ENCODE measurements at places on chromosomes 11 and 22.

GRCh38 chr11:123452794-123453193 is 22.7 kb downstream of the GRAMD1B start:
- DNase-seq = no peak

DNA sequence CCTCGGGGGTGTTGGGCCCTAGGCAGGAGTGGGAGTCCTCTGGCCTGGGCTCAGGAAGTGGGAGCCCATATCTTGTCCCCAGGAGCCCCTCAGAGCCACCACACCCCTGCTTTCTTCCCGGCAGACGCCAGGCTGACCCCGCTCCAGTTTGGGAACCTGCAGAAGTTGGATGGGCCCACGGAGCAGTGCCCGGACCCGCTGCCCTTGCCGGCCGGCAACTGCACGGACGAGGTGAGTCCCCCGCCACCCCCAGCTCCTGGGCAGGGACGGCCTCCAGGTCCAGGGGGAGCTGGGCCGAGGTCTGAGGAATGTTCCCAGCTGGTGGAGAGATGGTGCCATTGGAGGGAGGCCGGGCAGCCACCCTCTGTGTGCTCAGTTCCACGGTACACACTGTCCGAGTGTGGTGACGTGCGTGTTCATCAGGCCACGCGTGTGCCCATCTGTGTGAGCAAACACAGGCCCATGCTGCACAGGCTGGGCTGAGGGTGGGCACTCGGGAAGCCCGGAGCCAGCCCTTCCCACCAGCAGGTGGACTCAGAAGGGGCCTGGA is 4.8 kb downstream of the MUC5B start:
- DNase-seq = no peak

DNA sequence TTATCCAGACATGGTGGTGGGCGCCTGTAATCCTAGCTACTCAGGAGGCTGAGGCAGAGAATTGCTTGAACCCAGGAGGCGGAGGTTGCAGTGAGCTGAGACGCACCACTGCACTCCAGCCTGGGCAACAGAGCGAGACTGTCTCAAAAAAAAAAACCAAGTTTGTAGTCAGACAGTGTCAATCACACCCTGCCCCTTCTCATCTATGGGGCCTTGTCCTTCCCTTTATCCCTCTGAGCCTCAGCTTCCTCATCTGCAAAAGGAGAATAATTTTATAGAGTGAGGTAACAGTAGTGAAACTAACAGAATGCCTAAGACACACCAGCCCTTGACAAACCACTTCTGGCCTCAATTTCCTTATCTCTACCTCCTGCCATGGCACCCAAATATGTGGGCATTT is 10.7 kb downstream of the BCL9L start:
- no peak for DNase-seq

- no peak for DNase-seq
These were observed 31.5 kb upstream of the CCDC188 start for GRCh38 chr22:20182365-20182764.

GRCh38 chr22:42915980-42916765 is 59.1 kb upstream of the ARFGAP3 start:
- DNase-seq = no peak

DNA sequence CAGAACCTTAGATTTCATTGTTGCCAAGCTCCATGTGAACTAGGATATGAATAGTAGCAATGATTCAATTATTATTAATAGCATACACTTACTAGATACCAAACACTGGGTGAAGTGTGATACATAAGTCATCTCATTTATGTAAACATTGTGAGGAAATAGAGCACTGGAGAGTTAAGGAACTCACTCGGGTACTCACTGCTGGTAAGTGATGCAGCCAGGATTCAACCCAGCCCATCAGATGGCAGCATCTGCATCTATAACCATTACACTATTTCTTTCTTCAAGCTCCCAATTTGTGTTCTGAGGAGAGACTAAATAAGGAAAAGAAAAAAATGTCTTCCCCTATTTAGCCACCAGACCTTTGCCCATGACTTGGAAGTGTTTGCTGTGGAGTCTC is 10.2 kb upstream of the ALG8 start:
- no peak for DNase-seq

All from stimulated activated CD8-positive, alpha-beta memory T cell treated with anti-CD3 and anti-CD28 coated beads, Interleukin-4, amount 100 ng/mL, for 4 hours (primary cell).